ENCODE measurements at places on chromosomes 12 and 14. TPM values are rescaled to one million over a fixed set of nuclear protein-coding genes. Genes with fewer than 3 reads are reported as not detected.

The GARIN6 gene
- total RNA-seq = not detected

The KCNJ8 gene
- 4.2 TPM for total RNA-seq

The DCAF5 gene
- total RNA-seq = 32.7 TPM

The MAP1LC3B2 gene
- 1.2 TPM for total RNA-seq

The ACOT6 gene
- not detected for total RNA-seq

The GPX2 gene
- not detected for total RNA-seq

The TMTC1 gene
- total RNA-seq = 8.9 TPM
